SK-N-SH treated with all-trans-retinoic acid at 6 μM for 48 hours (cell line): ENCODE measurements at places on chromosomes 2 and 18.
A peak's percentile ranks its signal among the peaks of the same experiment; 100 is the strongest.

DNA sequence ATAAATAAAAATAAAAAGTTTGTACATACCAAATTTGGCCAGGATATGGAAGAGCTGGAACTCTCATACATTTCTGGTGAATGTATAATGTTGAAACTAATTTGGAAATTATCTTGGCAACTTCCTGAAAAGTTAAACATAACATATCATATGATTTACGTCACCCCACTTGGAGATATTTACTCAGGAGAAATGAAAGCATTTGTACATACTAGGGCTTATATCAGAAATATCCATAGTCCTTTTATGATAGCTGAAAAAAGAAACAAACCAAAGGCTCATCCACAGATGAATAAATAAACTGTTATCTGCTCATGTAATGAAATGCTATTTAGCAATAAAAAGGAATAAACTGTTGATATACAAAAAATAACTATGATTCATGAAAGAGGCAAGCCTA, 318.2 kb upstream of the NRXN1 start:
- no peak for ATAC-seq

- ATAC-seq: no peak; the same call in 1 of the 3 replicates
These were observed 273 bp upstream of the NXPH2 start for GRCh38 chr2:138780446-138780880.

DNA sequence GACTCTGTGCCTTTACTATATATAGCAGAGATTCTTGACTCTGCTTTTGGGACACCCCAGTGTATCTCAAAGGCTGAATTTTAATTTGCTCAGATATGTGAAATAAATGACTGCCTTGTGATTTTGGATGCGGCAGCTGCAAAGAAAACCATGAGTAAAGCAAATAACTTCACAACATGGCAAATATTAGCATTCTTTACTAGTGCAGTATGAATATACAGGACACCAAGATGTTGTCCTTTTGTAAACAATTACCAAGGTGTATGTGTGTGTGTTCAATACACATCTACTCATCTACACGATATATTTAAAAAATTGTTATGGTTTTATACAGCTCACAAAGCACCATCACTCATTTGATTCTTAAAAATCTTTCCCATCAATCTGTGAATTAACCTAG, 70.6 kb upstream of the TCF4 start:
- no peak for ATAC-seq

DNA sequence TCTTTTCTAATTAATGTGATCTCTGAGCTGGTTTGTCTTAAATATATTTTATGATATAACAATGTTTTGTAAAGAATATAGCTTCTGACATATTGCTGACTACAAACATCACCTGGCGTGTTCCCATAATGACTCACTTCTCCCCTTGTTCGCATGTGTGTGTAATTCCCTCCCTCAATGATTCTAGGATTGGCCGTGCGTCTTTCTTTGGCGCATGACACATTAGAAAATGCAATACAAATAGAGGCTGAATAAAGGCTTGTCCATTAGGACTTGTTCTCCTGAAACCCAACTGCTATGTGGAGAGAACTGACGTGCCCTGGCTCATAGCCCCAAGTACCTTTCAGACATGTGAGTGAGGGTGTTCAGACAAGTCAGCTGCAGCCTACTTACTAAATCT, 159.7 kb upstream of the CDH20 start:
- ATAC-seq: no peak

- no peak for ATAC-seq
These were observed 90.0 kb downstream of the TRIB2 start for GRCh38 chr2:12806549-12807242.

DNA sequence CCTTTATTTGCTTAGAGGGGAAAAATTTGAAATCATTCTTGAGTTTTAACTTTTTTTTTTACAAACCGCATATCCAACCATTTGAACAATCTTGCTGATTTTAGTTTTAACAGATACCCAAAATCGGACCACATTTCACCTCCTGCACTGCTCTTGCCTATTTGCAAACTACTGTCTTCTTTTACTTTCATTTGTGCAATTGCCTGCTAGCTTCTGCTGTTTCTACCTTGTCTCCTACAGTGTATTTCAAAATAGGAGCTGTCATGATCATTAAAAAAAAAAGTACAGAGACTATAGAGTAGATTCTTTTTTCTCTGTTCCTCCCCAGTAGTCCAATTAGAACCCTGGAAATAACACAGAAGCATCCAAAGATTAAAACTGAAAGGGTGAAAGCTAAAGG, 1081.2 kb downstream of the SOCS6 start:
- ATAC-seq: no peak

GRCh38 chr2:226855787-226856186, 19.9 kb downstream of the RHBDD1 start:
- ATAC-seq: peak; percentile 21; the same call in 1 of the 3 replicates

GRCh38 chr2:179107737-179108136, 57.8 kb upstream of the CCDC141 start:
- ATAC-seq: peak; percentile 32; the same call in 1 of the 3 replicates

- ATAC-seq: no peak
These were observed 373.1 kb upstream of the FANCL start for GRCh38 chr2:58614219-58614618.

DNA sequence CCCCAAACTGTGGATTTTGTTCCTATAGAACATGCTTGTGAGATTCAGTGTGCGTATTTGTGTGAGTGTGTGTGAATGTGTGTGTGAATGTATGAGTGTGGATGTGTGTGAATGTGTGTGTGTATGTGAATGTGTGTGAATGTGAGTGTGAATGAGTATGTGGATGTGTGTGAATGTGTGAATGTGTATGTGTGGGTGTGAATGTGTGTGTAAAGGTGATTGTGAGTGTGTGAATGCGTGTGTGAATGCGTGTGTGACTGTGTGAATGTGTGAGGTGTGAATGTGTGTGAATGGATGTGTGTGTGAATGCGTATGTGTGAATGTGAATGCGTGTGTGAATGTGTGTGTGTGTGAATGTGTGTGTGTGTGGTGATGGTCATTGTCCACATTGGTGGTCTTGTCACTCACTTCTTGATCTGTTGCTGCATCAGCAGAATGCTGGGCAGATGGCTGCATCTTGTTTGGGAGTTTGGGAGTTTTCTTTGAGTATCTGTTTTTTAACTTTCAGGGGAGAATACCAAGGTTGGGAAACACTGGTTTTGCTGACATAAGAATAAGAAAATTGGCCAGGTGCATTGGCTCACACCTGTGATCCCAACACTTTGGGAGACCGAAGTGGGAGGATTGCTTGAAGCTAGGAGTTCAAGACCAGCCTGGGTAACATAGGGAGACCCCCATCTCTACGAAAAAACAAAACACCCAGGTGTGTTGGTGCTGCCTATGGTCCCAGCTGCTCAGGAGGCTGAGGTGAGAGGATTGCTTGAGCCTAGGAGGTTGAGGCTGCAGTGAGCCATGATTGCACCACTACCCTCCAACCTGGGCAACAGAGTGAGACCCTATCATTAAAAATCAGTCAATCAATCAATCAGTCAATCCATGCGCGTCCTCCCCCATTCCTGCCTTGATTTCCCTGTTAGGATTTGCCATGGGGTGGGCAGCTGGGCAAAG, 18.2 kb downstream of the AGAP1 start:
- no peak for ATAC-seq

- no peak for ATAC-seq
These were observed 13.6 kb downstream of the HPCAL1 start for GRCh38 chr2:10316336-10316735.

DNA sequence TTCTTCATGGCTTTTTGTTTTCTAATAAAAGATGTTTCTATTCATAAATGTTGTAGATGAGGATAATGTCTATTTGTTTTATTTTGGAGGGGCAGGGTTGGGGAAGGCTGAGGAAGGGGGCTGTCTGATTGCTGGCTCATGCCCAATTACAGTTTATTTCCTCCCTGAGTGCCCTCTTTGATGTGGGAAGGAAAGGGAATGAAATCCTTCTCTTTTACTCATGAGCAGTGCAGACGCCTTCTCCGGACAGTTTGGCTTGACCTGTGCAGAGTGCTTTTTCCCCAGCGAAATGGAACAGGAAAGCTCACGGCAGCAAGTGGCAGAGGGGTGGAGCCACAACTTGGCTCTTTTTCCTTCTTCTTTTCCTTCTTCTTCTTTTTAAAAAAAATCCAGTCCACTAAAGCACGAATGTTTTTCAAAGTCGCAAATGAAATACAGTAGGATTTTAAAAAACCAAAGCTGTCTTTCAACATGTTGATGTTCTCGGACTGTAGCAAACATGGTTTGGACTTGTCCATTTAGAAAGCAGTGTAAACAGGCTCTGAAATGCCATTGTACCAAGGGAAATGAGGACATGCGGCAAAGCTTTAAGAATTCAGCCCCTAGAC, 34.5 kb downstream of the RAB31 start:
- ATAC-seq: peak; percentile 64

DNA sequence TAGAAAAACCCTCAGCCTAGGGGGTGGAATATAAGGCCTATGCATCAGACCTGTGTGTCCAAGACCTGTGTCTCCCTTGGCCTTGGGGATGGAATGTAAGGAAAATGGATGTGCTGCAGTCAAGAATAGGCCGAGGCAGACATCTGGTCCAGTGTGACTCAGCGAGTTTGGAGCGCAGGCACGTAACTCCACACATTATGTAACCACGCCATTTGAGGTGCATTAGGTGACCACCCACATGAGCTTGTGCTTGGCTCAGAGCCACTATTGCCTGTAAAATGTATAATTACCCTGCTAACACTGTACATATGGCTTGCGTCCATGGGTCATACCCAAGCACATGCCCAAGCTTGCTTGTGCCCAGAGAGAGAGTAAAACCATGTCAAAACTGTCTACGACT, 580.9 kb upstream of the HNMT start:
- no peak for ATAC-seq

GRCh38 chr2:31969178-31969577, 41.6 kb downstream of the MEMO1 start:
- no peak for ATAC-seq

- no peak for ATAC-seq
These were observed 207.0 kb upstream of the RAB12 start for GRCh38 chr18:8402237-8402636.

DNA sequence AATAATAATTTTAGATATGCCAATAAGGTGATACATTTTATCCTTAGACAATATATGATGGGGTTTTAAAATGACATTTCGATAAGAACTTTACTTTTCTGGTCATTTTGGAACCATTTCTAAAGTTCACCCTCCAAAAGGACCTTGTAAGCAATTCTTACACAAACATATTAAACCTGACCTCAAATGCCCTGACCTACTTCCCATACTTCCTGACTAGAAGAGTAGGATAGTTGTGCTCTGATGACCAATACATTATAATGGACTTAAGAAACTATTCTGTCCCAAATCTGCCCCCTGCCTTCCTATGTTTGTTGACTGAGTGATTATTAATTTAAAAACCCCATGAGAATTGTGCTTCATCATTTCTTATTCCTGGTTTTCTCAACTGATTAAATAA, 24.6 kb downstream of the GCA start:
- ATAC-seq: no peak

DNA sequence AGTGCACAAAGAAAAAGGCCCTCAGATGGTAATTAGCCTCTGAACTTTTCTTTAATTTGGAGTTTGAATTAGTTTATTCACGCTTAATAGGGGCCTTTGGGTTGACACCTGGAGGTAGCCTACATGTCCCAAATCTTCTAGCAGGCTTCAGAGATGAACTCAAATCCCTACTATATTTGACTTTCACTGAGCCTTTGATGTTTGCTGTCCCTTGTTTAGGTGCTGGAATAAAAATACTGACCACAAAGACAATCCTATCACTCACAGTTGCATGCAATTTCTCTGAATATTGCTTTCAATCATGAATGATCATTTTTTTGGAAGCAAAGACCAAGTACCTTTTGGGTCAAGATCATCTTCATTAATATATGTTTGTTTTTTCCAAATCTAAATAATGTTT, 564.0 kb upstream of the FANCL start:
- ATAC-seq: no peak

GRCh38 chr18:49431165-49431962, 29.1 kb downstream of the DYM start:
- no peak for ATAC-seq

GRCh38 chr2:207155516-207156444, 10.0 kb downstream of the KLF7 start:
- ATAC-seq: no peak

DNA sequence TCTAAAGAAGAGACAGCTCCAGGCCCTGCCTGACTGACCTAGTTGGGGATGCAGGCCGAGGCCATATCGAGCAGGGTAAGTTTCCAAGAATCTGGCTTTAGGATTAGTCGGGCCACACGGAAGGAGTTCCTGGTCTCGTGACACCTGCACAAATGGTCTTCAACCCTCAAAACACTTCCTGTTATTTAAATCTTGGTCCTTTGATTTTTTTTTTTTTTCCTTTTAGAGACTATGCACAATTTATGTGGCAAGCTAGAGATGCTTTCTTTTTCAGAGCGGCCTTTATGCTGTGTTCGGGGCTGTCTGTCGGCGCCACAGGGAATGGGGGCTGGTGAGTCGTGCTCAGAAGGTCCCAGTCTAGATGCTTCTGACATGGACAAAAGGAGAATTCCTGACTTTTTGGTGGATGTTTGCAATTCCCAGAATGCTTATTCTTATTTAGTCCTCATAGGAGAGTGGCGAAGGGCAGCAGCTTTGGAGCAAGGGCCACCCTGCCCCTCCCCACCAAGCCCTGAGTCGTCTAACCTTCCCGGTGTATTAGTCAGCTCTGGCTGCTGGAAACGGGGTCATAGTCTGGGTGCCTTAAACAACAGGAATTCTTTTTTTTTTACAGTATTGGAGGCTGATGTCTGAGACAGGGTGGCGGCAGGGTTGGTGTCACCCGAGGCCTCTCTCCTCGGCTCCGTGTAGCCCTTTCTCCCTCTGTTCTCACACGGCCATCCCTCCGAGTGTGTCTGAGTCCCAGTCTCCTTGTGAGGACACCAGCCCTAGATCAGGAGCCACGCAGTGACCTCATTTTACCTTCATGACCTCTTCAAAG, 27.4 kb downstream of the HPCAL1 start:
- ATAC-seq: peak; percentile 79

GRCh38 chr2:120486946-120487345, 141.0 kb downstream of the INHBB start:
- ATAC-seq: no peak

DNA sequence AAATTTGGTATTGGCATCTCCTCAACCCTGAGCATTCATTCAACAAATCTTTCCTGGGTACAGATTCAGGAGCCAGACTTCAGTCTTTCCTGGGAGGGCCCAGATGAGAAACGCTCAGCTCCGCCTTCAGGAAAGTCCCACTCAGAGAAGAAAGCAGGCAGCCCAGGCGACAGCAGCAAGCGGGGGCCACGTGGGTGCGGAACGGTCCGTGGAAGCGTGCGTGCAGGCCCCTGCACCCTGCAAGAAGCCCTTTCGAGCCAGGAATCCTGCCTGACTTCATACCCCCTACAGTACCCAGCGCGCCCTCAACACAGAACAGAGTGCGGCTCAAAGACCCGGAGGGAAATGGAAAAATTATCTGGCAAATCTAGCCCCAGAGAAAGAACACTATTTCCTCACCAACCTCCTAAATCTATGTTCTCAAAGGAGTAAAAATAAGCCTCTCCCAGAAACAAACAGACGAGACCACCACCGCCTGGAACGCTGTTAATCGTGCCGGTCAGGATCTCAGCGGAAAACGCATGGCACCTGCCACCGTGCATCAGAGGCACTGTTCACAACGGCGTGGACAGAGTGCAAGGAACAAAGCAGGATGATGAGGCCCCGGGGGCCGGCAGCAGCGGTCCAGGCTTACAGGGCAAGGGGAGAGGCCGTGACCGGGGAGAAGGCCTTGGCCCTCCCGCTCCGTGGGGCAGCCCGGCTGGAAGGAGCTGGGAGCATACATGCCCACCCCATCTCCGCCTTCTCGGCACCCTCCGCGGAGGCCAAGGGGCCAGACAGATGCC, 318.3 kb downstream of the EIPR1 start:
- no peak for ATAC-seq

GRCh38 chr2:161613161-161613560, 11.1 kb upstream of the SLC4A10 start:
- ATAC-seq: no peak

- ATAC-seq: no peak
These were observed 13.5 kb upstream of the STK17B start for GRCh38 chr2:196184921-196185320.
